ENCODE measurements at places on chromosomes 12 and 14.

- peak; percentile 60 for DNase-seq
Observed at GRCh38 chr14:38211255-38211735, 3.6 kb downstream of the SSTR1 start.

DNA sequence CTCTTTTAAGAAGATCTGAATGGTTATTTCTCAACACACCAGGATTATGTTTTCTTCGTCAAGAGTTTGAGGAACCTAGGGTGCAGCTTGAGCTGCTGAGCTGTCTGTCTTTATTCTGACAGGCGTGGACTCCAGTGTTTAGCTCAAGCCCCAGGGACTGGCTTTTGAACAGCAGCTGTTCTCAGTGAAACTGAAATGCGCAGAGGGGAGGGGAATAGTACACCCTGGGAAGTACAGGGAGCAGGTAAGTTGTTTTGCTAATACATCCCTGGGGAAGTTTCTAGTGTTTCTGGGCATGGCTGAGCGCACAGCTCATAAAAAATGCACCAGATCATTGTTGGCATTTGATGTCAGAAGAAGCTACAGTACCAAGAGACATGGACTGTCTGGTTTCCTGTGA, 659.8 kb downstream of the DIO2 start:
- DNase-seq, result no peak

GRCh38 chr12:96121271-96121711, 72.9 kb upstream of the ELK3 start:
- DNase-seq, result no peak

GRCh38 chr12:57518176-57518919, 2.0 kb downstream of the DDIT3 start:
- no peak for DNase-seq

DNA sequence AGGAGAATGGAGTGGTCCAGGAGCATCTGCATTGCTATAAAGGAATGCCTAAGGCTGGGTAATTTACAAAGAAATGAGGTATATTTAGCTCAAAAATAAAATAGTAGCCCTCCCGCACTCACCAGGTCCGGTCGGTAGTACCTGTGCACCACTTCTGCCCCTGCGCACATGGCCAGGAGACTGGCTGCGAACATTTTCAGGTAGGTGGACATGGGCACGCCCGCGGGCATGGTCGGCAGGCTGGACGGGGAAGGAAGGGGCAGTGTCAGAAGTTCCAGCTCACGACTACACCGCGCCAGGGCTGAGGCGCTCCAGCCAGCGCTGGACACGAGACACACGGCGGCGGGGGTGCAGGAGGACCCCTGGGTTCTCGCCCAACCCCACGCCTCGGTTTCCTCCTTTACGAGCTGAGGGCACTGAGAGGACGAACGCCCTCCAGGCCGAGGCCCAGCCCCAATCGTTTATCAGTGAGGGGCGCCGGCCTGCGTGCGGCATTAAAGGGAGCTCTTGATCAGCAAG, 9.1 kb upstream of the TDG start:
- DNase-seq, result no peak

DNA sequence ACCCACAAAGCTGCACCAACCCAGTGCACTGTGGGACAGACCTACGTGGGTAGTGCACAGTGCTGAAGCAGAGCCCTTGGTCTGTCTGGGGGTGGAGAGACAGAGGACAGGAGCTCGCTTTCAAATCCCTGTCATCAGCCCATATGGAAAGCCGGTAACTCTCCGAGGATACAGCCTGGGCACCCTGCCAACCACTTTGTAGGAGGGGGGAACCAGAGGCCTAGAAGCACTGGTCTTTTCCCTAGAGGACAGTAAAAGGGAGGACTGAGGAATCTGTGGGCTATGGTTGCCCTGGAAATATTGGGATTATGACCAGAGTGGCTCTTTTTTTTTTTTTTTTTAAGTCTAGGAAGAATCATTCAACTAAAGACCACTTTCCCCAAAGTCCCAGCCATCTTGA, 74.3 kb downstream of the MAP3K9 start:
- DNase-seq, result no peak

- no peak for DNase-seq
Observed at GRCh38 chr14:74962493-74962892, 7.1 kb upstream of the PGF start.

DNA sequence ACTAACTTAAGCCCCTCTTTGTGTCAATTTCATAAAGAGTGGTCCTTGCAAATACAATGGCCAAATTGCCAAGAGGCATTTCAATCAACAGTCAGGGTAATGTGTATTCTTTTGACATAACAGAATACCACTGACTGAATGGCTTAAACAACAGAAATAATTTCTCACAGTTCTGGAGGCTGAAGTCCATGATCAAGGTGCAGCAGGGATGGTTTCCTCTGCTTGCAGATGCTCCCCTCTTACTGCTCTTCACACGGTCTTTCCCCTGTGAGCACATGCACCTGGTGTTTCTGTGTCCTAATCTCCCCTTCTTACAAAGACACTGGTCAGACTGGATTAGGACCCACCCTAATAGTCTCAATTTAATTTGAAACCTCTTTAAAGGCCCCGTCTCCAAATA, 31.9 kb downstream of the FGFR1OP2 start:
- no peak for DNase-seq

DNA sequence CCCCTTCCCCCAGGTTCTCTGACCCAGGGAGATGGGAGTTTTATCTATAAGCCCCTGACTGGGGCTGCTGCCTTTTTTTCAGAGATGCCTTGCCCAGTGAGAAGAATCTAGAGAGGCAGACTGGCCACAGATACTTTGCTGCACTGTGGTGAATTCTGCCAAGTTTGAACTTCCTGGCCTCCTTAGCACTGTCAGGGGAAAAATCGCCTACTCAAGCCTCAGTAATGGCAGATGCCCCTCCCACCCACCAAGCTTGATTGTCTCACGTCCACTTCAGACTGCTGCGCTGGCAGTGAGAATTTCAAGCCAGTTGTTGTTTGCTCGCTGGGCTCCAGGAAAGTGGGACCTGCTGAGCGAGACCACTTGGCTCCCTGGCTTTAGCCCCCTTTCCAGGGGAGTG, 31.7 kb downstream of the KLRK1 start:
- DNase-seq, result no peak

GRCh38 chr12:75981247-75982168, 50.1 kb downstream of the PHLDA1 start:
- DNase-seq, result no peak
